ENCODE measurements at places on chromosomes 6 and 20.

GRCh38 chr6:55826941-55827340, 48.4 kb downstream of the BMP5 start:
- peak; percentile 24 for DNase-seq

GRCh38 chr6:203661-204060, 88.6 kb upstream of the DUSP22 start:
- no peak for DNase-seq

- peak; percentile 83 for DNase-seq
Observed at GRCh38 chr6:89310929-89311328, 4.2 kb downstream of the GABRR2 start.

- DNase-seq: no peak
Observed at GRCh38 chr6:71888756-71889340, 2.5 kb downstream of the RIMS1 start.

GRCh38 chr6:105786890-105787655, 299.1 kb upstream of the PRDM1 start:
- DNase-seq: no peak

DNA sequence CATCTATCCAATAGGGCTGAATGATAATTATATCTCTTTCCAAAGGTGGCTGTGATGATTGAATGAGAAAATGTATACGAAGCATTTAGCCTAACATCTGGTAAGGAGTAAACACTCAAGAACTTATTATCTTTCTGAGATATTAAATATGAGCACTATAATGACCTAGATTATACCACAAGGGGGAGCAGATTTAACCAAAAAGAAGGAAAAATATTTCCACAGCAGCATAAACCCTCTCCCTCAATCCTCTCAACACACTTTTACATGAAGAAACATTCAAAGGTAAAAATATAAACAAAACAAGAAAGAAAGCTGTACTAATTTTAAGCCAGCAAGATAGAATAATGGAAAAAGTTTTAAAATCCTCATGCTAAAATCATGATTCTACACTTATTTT, 68.4 kb downstream of the SHPRH start:
- DNase-seq: no peak

All from umbilical cord (tissue), 2 donors.